Stimulated activated CD8-positive, alpha-beta memory T cell treated with anti-CD3 and anti-CD28 coated beads, Interleukin-15, amount 100 ng/mL, for 48 hours (primary cell): ENCODE measurements at places on chromosomes 6 and 20.

GRCh38 chr6:98640366-98640765 is 194.0 kb upstream of the POU3F2 start:
- DNase-seq: no peak

DNA sequence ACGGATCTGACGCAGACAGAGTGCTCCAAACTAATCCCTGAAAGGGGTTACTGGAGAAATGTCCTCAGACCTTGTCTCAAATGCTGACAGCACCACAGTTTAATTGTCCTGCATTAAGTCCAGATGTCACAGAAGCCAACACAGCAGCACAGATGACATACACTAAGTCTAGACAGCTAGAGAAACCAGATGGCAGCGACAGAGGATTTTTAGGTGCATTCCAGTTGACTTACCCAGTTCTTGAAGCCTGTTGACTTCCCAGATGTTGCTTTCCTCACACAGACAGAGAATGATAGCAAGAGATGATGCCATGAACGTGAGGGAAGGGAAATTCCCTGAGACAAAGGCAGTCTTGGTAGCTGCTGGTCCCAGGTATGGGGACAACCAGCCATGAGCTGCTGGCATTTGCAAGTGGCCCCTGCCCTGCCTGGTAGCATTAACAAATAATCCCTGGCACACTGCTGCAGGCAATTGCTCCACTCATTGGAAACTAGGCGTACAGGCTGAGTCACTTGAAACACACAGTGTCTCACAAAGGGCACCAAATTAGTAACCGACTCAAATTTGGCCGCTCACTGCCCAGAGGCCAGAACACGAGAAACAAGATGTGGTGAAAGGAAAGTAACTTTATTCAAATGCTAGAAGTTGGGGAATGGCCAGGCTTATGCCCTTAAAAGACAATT is 52.2 kb downstream of the ADGB start:
- no peak for DNase-seq

DNA sequence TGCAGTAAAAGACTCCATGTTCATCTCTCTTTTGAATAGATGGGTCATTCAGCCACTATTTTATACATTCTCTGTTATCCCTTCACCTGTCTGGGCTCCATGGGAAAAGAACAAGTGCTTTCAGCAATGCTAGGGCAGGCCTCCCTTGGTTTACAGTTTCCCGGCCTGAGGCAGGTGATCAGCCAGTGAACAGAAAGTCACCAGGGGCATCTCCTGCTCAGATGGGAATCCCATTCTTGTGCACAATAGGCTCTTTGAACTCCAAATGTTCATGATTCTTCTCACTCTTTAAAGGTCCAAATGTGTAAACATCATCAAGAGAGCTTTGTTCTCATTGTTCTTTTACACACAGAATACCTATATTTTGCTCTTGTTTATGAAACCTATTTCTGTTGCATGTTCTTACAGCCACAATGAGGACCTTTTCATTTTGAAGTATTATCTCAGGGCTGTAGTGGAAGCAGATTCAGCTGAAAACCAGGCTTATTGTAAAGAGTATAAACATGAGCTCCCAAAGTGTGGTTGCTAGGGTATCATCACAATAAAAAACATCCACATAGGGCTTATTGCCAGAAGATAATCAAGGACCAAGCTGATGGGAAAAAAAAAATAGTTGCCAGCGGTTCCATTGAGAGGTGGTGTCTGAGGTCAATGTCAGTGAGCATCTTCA is 267.1 kb upstream of the SGK1 start:
- no peak for DNase-seq

DNA sequence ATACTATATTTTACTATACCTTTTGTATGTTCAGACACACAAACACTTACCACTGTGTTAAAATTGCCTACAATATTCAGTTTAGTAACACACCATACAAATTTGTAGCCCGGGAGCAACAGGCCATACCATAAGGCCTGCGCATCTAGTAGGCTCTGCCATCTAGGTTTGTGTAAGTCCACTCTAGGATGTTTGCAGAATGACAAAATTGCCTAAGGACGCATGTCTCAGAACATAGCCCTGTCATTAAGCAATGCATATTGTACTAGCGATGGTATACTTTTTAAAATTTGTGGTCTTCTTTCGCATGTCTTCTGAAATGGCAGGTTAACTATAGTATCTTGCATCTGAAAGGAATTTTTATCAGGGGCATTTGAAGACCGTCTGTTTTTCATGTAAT is 26.6 kb upstream of the MAP7 start:
- no peak for DNase-seq

- DNase-seq: no peak
These were observed 447.1 kb downstream of the QKI start for GRCh38 chr6:163861627-163862026.

DNA sequence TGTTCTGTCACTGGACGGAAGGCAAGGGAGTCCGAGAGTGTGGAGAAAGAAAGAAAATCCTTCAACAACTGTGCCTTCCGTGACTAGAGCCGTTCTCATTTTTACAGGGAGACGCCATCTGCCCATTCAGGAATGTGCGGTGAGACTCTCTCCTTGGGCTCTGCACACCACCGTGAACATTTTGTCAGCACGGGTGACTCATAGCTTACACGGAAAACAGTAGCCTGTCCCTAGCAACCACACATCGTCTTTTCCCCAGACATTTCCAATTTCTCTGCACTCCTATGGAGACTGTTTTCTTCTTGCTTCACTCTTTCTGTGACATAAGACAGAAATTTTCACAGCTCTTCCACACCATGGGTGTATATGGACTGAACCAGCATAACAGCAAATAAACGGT is 55.1 kb downstream of the TBXT start:
- DNase-seq: no peak

GRCh38 chr6:88982720-88983119 is 19.3 kb upstream of the RNGTT start:
- DNase-seq: no peak

DNA sequence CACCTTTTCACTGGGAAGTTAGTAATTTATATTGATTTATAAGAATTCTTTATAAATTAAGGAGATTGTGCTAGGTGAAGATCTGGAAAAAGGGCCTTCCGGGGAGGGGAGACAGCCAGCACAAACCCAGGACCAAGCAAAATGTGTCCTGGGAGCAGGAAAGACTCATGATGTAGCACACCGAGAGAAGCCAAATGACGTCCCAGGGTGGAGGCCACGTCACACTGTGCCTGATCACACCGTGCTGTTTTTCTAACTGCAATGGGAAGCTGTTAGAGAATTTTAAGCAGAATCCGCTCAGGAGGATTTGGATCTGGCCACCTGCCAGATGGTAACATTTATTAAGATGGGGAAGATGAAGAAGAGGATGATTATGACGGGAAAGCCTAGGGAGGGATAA is 72.7 kb upstream of the AKAP12 start:
- no peak for DNase-seq

DNA sequence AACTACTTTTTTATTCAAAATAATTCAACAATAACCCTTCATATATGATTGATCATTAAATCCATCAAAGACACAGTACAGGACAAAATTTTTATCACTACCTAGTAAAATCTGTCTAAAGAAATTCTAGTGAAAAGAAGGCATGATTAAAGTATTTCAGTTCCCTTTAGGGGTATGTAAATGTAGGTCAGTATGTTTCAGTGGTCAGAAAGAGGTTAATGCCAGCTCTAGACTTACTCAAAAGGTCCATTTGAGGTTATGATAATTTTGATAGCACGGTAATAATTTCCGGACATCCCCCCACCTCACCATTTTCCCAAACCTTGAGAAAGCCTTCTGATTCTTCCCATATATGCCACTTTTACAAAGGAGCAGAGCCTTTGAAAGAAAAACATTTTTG is 193.5 kb upstream of the ID4 start:
- no peak for DNase-seq

GRCh38 chr20:33568378-33568777 is 78.5 kb downstream of the CBFA2T2 start:
- no peak for DNase-seq

- no peak for DNase-seq
These were observed 18.7 kb downstream of the TGM6 start for GRCh38 chr20:2399390-2399789.

- DNase-seq: no peak
These were observed 294.2 kb downstream of the FOXC1 start for GRCh38 chr6:1903780-1904465.

- peak; percentile 70 for DNase-seq
These were observed 56.0 kb upstream of the DDR1 start for GRCh38 chr6:30828027-30828962.

GRCh38 chr6:14373648-14374437 is 256.3 kb downstream of the CD83 start:
- DNase-seq: no peak

DNA sequence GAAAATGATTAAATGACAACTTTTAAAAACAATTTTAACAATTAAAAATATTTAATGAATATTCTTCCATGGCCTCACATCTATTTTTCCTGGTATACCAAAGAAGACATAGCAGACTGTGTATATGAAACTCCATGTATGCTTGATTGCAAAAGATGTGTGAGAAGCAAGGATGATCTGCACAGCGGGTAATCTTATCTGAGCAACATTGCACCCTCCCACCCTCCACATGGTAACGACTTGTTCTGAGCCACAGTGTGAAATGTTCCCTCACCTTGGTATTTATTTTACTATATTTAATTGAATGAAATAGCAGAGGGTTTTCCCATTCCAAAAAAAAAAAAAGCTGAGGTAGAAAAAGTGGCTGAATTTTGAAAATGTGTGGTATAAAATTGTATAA is 204.4 kb downstream of the SYNE1 start:
- DNase-seq: no peak
